ENCODE measurements at places on chromosomes 5 and 9. TPM values are rescaled to one million over a fixed set of nuclear protein-coding genes. Genes with fewer than 3 reads are reported as not detected.

The EHMT1 gene
- total RNA-seq = 59.6 TPM

The BAAT gene
- total RNA-seq = not detected

The ARRDC3 gene
- 45.4 TPM for total RNA-seq

The SPAAR gene
- total RNA-seq = 4.0 TPM

DNA sequence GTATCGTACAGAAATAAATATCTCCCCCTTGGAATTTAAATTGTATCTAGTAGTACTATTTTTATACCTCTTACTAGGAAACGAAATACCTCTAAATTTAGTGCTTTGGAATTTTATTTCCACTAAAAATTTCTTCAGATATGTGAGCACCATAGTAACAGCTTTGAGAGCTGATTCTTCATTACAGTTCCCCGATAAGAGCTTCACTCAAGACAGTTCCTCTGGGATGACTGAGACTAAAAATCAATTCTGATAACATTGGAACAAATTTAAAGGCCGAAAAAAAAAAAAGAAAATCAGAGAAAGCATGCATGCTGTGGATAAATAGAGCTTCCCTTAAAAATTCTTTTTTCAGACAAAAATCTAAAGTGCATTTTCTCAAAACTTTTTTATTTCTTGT lies 68.5 kb upstream of the MEF2C start:
- DNase-seq = no peak

The GABBR2 gene
- total RNA-seq = not detected

The URM1 gene
- 44.0 TPM for total RNA-seq

- DNase-seq = no peak
These were observed 51.0 kb downstream of the GNAQ start for GRCh38 chr9:77980622-77981021.

- DNase-seq = no peak
These were observed 179.9 kb downstream of the GLIS3 start for GRCh38 chr9:4119778-4120554.

The EGFL7 gene
- 91.4 TPM for total RNA-seq

DNA sequence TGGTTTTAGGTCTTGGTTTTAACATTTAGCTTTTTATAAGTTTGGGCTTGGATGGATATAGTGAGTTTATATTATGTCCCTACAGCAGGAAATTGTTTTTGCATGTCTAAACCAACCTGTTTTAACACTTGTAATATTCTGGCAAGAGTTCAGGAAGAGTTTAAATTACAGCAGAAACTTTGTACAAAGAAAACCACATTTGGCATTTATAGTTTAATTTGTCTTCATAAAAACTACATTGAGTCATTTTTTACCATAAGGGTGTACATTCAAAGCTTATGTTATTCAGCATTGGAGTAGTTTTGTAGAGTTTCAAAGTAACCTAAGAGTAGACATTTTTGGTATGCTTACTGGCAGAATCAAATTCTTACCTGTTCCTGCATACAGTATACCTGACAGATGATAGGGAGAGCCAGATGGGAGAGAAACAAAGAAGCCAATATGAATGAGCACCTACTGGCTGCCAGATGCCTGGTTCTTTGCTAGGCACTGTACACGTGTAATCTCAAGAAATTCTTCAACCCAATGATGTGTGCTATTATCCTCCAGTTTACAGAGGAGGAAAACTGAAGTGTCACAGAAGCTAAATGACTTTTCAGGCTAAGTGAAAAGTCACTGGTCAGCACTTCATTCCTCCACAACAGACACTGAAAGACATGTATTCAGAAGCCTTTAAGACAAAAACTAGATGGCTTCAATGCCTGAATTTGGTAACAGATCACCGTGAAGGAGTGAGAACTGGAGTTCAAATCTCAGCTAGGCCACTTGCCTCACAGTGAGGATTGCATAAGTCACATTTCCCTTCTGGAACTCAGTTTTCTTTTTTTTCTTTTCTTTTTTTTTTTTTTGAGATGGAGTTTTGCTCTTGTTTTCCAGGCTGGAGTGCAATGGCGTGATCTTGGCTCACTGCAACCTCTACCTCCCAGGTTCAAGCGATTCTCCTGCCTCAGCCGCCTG lies 25.9 kb upstream of the ECM2 start:
- no peak for DNase-seq

DNA sequence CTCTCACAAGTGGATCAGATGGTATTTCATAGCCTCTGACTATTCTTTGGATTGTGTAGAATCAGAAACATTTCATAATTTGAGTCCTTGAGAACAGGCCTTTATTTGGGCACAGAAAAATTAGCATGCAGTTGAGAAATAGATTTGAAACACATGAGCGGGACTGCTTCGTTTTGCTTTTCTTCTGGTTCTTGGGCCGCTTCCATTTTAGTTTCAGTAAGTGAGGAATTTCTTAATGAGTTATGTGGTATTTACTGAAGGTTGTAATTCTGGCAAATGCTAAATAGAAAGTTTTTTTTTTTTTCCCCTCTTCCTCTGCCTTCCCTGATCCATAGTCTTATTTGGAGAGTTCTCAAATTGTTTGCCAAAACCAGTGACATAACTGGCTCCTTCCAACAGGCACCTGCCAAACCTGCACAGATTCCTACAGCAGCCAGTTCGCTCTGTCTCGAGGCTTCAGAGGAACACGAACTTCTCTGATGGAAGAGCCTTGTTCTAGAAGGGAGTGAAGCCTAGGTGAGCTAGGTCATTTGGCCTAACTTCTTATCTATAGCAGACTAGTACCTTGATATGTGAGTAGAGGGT lies 71.2 kb upstream of the SLC28A3 start:
- DNase-seq = no peak

DNA sequence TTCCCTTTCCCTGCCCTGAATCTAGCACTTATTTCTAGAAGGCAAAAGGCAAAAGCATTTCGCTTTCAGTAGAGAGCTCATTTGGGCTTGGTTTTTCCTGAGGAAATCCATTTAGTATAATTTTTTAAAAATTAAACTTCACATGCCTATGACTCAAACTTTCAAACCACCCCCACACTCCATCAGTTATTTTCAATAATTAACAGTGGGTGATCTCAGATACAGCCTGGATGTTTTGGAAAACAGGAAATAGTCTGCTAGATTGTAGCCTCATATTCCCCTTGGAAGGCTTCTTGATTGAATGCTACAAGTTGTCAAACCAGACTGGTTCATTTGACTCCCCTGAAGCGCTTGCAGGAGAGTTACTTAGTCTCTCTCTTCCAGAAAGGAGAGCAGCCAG lies 40.6 kb downstream of the SEMA5A start:
- no peak for DNase-seq

GRCh38 chr5:115949096-115949495 lies 13.2 kb upstream of the LVRN start:
- no peak for DNase-seq

- DNase-seq = no peak
These were observed 95.6 kb downstream of the DENND1A start for GRCh38 chr9:123834218-123834888.

DNA sequence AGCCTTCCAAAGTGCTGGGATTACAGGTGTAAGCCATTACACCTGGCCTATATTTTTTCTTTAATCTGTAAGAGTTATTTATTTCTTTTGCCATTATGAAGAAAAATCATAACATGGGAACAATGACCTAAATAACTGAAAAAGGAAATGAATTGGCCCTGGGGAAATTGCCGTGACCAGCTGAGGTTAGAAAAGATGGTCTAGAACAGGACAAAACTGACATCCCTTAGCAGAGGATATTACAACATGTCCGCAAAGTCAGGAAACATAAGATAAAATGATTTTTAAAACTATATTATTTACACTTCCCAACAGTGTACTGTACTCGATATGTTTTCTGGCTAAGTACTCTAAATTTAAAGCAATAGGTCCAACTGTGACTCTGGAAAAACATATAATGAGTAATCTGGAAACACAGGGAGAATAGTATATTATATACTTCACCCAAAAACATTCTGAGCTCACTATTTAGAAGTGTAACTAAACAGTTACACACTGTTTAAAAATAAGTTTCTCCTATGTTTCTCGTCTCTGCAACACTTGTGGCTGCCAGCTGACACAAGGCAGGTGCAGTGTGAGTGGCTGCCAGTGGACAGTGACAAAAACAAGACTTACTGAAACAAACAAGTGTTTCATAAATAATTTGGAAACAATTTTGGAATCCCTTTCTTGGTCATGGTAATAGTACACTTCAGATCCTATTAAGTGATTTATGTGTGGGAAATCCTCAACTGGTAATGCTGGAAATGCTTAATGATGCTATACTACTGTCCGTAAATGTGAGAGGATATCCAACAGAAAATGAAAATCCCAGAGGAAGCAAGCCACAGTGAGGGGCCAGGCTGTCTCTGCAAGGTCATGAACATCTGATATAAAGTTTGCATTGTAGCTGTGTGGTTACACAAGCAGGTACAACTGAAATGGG lies 69.1 kb downstream of the C9orf85 start:
- DNase-seq = no peak

DNA sequence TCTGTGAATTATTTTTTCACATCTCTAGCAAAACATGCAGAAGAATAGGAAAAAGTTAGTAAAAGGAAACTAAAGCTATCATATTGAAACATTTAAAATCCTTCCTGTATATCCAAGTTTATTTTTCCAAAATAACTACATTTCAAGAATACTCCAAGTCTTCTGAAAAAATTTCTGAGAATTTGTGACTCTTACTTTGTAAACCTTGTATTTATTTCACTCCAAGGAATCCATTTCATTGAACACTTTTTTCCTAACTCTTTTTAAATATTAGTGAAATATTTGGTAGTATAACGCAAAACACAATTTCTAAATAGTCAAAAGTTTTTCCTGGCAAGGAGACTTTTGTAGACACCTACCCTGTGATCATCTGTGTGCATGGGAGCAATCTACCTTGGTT lies 19.3 kb downstream of the ECM2 start:
- DNase-seq = no peak

DNA sequence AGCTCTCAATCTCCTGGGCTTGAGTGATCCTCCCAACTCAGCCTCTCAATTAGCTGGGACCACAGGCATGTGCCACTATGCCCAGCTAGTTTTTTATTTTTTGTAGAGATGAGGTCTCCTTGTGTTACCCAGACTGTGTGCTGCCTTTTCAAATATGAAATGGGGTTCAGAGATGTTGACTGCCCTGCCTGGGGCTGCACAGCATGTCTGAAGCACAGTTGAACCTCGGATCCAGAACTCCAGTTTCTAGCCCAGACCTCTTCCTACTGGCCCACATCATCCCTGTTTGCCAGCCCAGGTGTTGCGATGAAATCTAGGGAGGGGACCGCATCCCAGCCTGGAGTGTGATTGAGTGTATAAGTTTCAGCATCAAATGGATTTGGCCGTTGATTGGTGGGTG lies 69.4 kb downstream of the HMCN2 start:
- DNase-seq = no peak

The TYRP1 gene
- 0.67 TPM for total RNA-seq

- no peak for DNase-seq
These were observed 417.3 kb downstream of the RASEF start for GRCh38 chr9:82645600-82645999.

DNA sequence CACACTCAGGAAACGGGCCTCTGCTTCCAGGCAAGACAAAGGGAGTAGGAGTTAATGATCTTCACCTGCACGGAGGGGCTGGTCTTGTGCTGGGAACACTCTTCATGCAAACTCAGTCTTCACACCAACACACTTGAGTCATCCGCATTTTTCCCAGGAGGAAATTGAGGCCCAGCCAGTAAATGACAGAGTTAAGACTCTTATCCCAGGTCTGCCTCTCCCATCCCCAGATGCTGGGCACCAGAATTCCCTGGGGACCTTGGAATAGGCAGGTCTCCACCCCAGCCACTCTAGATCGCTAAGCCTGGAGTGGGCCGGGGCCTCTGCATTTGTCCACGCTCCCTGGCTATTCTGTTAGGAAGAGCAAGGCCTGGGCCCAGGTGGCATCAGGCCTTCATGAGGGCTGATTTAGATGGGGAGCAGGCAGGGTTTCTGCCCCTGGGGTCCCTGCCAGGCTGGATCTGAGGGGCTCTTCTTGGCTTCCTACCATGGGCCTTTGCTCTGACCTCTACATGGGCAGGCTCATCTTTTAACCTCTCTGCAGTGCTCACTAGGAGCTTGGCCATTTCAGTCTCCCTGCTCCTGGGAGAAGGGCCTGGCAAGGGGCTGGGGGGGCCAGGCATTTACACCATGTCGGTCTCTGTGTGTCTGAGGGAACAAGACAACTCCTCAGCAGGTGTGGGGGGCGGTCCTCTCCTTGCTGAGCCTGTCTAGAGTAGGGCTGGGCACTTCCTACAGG lies 77.3 kb downstream of the AMBP start:
- peak; percentile 80 for DNase-seq

The NLN gene
- total RNA-seq = 20.4 TPM

DNA sequence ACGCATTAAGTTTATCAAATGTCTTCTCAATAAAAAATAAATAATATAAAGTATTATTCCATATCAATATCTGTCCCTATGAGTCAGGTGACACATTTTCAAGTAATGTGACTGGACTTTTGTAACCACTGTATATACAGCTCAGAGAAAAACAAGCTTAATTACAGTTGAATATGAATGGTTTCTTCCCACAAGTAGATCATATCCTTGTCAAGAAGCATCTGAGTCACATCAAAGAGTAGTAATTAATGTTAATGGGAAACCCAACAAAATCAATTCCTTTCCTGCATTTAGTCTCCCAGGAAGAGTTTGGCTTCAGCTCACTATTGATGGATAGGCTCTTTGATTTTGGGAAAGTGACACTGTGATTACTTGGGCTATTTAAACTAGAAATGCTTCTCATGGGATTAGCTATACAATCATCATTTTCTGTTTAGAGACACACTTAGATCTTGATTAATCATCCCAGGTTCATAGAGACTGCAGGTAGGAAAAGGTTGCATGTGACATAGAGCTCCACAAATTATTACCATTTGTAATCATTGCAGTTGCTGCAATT lies 292.9 kb downstream of the GABRG2 start:
- DNase-seq = no peak

- no peak for DNase-seq
These were observed 138.4 kb upstream of the GLRA1 start for GRCh38 chr5:152063004-152063403.

DNA sequence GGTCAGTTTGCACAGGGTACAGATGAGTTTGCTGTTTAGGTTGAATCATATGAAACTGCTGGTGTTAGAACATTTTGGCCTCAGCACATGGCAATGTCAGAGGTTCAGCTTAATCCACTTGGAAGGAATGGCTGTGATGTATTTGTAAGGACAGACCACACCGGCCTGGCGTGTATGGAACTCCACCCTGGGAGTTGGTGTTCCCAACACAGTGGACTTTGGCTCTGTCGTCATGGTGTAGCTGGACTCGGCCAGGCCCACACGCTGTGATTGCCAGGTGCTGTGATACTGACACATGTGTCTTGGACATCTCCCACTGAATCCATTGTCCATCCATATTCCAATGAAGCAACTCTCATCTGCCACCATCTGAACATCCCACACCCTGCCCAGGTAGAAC lies 90.3 kb downstream of the ZNF618 start:
- no peak for DNase-seq

- no peak for DNase-seq
These were observed 73.7 kb downstream of the PPARGC1B start for GRCh38 chr5:149803641-149804468.
